ENCODE measurements at places on chromosomes 2 and 18.

GRCh38 chr18:58322464-58322863 lies 278.4 kb downstream of the NEDD4L start:
- DNase-seq, result no peak

GRCh38 chr2:161415987-161416707 lies at the start of gene TBR1:
Gene TBR1 (plus strand): TSS chr2:161416297. CDS start chr2:161416411, 114 bp downstream.
- DNase-seq, result no peak

- DNase-seq, result no peak
These were observed 10.7 kb downstream of the TFPI start for GRCh38 chr2:187543488-187543887.

- DNase-seq, result no peak
These were observed 16.2 kb downstream of the GPR75 start for GRCh38 chr2:53843595-53843994.

- DNase-seq, result no peak
These were observed 74.1 kb upstream of the SMAD2 start for GRCh38 chr18:48004577-48004976.

- no peak for DNase-seq
These were observed 21.6 kb downstream of the KIF1A start for GRCh38 chr2:240798327-240798905.

GRCh38 chr2:37168217-37168981 lies 11.6 kb upstream of the EIF2AK2 start:
- DNase-seq, result no peak

GRCh38 chr18:36934884-36935283 lies 106.0 kb downstream of the KIAA1328 start:
- DNase-seq, result no peak

DNA sequence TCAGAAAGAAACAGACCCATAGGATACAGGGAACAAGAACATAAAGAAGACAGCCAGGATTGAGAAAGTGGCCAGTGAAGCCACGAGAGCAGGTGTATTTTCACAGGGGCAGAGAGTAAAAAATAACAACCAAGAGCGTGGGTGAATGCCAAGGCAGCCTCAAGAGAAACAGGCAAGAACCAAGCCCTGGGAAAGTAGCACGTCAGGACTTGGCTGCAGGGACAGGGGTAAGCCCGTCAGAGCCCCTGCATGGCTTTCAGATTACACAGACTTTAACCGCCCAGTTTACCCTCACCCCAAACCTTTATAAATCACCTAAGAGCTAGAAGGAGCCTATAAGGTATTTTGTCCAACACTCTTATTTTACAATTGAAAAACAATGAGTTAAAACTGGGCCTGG lies 43.7 kb downstream of the ARL4C start:
- no peak for DNase-seq

- DNase-seq, result no peak
These were observed 176.2 kb downstream of the RDH14 start for GRCh38 chr2:18384242-18384641.

- DNase-seq, result no peak
These were observed 202.2 kb downstream of the TNS1 start for GRCh38 chr2:217800433-217801114.

- no peak for DNase-seq
These were observed 347.3 kb upstream of the HNRNPA3 start for GRCh38 chr2:176865336-176865735.

- DNase-seq, result no peak
These were observed 269.8 kb upstream of the ID2 start for GRCh38 chr2:8412082-8412481.

DNA sequence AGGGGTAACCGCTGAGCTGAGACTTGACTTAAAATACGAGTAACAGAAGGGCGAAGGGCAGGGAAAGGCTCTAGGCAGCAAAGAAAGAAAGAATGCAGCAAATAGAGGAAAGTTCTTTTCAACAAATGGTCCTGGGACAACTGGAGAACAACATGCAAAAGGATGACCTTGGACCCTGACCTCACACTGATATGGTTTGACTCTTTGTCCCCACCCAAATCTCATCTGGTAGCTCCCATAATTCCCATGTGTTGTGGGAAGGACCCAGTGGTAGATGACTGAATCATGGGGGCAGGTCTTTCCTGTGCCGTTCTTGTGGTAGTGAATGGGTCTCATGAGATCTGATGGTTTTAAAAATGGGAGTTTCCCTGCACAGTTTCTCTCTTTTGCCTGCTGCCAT lies 33.9 kb downstream of the ST3GAL5 start:
- no peak for DNase-seq

- no peak for DNase-seq
These were observed 44.2 kb downstream of the VSNL1 start for GRCh38 chr2:17584689-17585088.

DNA sequence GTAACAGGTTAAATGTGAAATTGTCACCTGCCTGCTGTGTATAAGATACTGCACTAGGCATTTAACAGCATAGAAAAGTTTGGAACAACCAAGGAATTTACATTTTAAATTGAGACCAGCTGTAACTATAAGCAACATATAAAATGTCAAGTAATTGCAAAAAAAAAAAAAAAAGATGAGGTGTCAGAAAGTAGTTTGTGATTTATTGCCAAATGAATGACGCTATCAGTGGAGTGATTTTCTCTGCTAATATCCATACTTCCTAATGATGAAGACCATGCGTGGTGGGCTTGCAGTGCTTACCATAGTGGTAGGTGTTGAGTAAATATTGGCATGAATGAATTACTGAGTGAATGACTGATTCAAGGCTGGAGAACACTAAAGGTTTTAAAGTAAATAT lies 73.3 kb downstream of the OSBPL6 start:
- no peak for DNase-seq

GRCh38 chr2:50466685-50467084 lies 565.2 kb downstream of the NRXN1 start:
- DNase-seq, result no peak

GRCh38 chr18:61581578-61582201 lies 248.5 kb downstream of the CDH20 start:
- DNase-seq, result no peak

- DNase-seq, result no peak
These were observed 101.7 kb downstream of the COBLL1 start for GRCh38 chr2:164739966-164740365.

All from cortex of kidney (tissue), 1 donor.